Activated CD8-positive, alpha-beta memory T cell treated with anti-CD3 and anti-CD28 coated beads for 4 hours (primary cell): ENCODE measurements at places on chromosomes 12 and 14.

DNA sequence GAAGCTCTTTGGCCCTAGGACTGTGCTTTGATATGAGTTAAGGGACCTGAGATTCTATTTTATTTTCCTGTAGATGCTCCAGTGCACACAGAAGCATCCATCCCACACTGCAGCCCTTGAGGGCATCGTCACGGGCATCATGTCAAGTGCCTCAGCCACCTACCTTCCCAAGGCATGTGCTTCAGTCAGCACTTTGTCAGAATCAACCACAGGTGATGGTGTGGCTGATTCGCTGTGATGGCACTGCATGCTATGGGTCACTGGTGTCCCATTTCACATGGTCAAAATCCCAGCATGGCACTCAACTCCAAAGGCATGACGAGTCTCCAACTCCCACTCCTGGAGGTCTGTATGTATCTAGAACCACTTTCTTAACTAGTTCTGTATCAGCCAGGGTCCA lies 100.8 kb downstream of the AACS start:
- DNase-seq, result no peak

DNA sequence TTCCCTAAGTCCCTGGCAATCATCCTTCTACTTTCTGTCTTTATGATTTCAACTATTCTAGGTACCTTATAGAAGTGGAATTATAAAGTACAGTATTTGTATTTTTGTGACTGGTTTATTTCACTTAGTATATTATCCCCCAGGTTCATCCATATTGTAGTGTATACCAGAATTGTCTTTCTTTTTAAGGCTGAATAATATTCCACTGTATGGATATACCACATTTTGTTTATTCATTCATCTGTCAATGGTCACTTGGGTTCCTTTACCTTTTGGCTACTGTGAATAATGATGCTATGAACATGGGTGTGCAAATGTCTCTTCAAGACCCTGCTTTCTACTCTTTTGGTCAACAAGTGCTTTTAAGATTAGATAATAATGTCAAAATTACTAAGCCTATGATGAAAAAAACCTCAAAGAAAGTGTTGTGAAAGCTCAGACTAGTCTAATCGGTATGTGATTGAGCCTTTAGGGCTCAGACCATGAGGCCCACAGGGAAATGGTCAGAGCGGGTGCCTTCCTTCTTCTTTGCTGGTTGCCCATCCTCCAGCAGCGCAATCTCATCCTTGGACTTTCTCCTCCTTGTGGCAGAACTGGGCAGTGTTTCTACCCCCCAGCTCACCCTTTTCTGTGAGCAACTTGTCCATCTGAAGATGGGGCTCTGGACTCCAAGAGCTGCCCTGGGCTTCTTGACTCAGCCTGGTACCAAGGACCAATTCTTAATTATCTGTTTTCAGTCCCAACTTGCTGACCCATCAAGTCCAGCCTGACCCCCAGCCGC lies 105.4 kb downstream of the TTC8 start:
- DNase-seq, result no peak

GRCh38 chr12:62728741-62729140 lies 206.2 kb downstream of the PPM1H start:
- DNase-seq, result no peak

DNA sequence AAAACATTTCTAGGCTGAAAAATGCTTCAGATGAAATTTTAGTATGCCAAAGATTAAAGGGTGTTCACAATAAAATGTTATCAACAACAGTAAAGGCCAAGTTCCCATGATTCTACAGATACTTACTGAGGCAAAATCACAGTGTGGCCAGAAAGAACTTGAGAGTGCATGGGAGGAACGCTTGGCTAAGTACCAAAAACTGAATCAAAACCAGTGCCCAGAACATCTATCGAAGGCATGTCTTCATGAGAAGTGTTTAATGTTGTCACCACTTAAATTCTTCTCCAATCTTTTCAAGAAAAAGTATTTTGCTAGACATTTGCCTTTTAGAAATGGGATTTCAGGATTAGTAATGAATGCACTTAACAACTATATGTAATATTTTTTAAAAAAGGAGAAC lies 41.5 kb downstream of the KIF21A start:
- DNase-seq, result no peak

- DNase-seq, result no peak
These were observed 2.1 kb upstream of the BLOC1S1 start for GRCh38 chr12:55713721-55714120.

- peak; percentile 24 for DNase-seq
These were observed 103.8 kb upstream of the ETV6 start for GRCh38 chr12:11545484-11546330.

GRCh38 chr12:40248585-40249297 lies 23.9 kb downstream of the LRRK2 start:
- DNase-seq, result no peak

GRCh38 chr14:87142551-87143211 lies 850.3 kb downstream of the GALC start:
- no peak for DNase-seq

DNA sequence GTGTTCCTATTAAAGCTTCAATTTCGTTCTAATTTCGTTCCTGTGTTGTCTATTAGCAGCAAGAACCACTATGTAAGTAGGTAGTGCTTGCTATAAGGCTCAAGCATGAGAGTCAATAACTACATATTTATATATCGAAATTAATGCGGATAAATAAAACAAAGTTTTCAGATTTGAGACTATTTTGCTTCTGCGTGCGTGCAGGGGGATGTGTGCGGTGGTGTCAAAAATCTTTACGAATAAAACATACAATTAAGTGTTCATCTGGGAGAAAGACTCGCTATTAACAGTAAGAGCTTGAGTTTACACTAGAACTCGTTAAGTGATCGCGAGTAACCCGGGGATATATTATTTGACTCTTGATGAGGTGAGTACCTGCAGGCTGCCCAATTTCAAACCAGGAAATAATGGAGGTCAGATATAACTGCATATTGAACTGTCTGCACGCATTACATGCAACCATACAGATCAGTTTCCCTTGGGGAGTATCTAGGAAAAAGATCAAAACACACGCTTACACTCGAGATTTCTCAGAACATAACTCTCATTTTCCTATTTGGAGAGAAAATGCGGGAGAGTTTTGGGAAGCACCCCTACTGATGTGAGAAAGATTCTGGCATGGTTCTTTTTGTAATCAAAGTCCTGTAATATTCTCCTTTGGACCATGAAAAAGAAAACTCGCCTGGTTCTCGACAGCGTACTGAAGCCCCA lies 813 bp downstream of the TWF1 start:
- no peak for DNase-seq

- no peak for DNase-seq
These were observed 92.6 kb downstream of the NUMB start for GRCh38 chr14:73365727-73366126.

DNA sequence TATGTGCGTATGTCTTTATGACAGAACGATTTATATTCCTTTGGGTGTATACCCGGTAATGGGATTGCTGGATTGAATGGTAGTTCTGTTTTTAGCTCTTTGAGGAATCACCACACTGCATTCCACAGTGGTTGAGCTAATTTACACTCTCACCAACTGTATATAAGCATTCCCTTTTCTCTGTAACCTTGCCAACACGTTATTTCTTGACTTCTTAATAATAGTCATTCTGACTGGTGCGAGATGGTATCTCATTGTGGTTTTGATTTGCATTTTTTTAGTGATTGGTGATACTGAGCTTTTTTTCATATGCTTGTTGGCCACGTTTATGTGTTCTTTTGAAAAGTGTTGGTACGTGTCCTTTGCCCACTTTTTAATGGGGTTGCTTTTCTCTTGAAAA lies 49.7 kb downstream of the FRS2 start:
- no peak for DNase-seq

GRCh38 chr12:49880756-49881414 lies 22.8 kb downstream of the FAIM2 start:
- DNase-seq, result no peak

DNA sequence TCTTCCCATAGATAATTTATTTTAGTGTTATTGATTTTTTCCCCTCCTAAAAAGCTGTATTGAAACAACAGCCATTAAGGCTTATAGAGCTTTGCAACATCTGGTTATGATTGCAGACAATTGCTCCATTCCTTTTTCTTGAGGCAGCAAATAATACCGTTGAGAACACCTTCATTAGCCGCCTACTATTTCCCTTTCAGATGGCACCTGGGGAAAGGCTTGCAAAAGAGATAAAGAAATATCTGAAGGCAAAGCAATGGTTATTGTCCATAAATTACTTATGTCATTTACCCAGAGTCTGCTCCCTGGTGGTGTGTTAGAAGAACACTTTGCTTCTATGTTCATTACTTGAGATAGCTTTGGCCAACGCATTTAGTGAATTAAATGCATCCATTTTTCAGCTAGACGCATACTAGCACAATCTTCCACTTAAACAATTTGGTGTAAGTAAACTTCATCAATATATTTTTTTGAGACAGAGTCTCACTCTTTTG lies 377.8 kb downstream of the KCNH5 start:
- DNase-seq, result no peak

GRCh38 chr12:88544991-88545980 lies 35.0 kb downstream of the KITLG start:
- no peak for DNase-seq

DNA sequence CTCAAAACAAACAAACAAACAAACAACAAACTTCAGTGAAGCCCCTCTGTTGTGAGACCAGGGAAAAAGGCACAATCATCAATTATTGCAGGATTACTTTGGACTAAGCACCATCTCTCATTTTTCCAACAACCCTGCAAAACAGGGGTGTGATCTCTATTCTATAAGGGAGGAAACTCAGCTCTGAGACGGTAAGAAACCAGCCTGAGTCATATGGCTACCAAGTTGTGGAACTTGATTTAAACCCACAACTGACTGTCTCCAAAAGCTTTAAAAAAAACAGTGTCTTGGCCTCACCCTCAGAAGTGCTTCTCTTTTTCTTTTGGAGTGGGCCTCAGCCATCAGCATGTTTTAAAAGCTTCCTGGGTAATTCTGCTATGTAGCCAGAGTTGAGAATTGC lies 49.8 kb downstream of the RIN3 start:
- no peak for DNase-seq

- DNase-seq, result no peak
These were observed 9.3 kb downstream of the CCDC196 start for GRCh38 chr14:66495218-66496098.

DNA sequence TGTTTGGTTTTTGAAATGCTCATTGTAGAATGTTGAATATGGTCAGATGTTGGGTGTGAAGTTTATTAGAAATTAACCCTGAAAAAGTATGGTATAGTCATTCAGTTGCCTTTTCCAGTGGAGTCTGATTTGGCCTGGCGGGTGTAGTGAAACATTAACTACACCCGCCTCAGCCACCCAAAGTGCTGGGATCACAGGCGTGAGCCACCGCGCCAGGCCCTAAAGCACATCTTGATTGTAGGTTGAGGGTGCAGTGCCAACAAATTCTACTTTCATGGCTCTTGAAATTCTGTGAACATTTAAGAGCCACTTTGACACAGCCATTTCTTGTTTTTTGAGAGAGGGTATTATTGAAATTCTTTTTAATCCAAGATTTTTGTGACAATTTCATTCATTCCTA lies 624.9 kb downstream of the DIO2 start:
- DNase-seq, result no peak

DNA sequence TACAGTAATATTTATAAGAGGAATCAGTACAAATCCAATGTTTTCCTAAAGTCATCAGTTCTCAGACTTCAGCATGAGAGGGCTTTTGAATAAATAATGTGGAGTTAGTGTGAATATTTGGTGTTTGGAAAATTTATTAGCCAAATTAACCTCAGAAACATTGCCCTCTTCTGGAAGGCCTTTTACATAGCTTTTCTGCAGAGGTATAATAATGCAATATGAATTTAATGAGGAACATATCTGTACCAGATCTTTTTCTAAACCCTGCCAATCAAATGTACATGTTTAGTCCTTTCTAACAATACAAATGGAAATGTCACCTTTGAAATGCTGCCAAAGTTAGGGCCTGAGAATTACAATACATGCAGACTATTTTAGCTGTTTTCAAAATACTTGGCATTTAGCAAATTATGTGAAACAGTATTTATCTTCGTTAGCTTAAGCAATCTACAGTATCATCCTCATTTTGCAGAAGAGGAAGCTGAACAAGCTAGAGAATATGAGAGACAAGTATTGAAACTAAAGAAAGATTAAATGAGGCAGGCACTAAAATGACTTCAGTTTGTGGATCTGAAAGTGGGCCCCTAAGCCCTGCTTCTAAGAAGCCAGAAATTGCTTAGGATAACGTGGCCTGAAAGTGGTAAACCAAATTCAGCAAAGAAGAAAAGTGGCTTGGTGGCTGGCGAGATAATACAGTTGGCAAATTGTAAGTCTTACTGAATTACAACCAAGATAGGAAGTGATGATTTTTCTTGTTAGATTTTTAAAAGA lies 60.4 kb upstream of the MANSC4 start:
- DNase-seq, result no peak

DNA sequence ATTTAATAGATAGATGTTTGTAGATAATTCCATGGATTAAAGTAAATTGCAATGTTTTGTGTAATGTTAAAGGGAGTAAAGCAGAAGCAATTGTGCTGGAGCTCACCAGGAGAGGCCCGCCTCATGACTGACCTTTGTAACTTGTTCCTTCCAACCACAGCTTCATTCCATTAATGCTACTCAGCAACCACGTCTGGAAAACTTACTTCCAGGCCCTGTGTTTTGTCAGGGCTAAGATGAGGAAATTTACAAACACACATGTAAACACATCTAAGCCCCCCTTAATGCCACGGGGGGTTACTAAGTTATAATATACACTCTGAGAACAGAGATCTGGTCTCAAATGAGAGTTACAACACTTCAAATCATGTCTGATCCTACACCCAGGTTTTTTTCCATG lies 12.4 kb downstream of the LUM start:
- DNase-seq, result no peak

GRCh38 chr14:85545738-85546137 lies 15.8 kb downstream of the FLRT2 start:
- DNase-seq, result no peak

GRCh38 chr12:119786539-119786938 lies 90.6 kb downstream of the CIT start:
- DNase-seq, result no peak

DNA sequence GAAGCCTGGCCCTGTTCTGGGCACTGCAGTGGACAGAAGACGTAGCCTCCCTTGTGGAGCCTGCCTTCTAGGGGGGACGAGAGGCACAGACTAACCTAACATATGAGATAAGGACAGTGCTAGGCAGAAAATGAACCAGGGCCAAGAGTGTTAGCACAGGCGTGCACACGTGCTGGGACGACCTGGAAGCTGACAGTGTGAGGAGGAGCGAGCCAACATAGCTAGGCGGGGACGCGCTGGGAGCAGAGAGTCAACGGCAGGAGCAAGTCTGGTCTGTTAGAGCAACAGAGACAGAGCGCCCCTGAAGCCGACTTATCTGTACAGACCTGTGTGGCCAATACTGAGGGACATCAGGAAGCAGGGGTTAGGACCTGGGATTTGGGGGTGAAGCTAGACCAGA lies 8.0 kb downstream of the PXMP2 start:
- no peak for DNase-seq

DNA sequence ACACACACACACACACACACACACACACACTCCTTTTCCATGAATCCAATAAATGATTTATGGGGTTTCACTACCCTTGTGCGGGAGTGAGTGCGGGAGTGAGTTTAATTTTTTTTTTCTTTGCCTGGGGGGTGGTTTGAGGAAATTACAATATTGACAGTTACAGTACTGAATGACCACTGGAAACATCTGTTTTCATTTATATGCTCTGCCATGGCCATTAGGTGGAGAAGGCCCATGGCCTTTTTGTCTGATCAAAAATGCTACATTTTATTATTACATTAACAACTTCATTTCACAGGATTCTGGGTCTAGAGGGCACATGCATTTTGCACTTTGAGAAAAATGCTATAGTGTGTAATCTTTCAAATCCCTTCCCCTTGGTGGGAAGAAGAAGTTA lies 5.9 kb downstream of the TBX3 start:
- DNase-seq, result no peak

- DNase-seq, result no peak
These were observed 77.7 kb upstream of the C14orf132 start for GRCh38 chr14:95961481-95961880.
